ENCODE measurements at places on chromosomes 5 and 9. TPM values are rescaled to one million over a fixed set of nuclear protein-coding genes. Genes with fewer than 3 reads are reported as not detected.

- no peak for DNase-seq
These were observed 70.9 kb downstream of the PCDH1 start for GRCh38 chr5:141807329-141807728.

DNA sequence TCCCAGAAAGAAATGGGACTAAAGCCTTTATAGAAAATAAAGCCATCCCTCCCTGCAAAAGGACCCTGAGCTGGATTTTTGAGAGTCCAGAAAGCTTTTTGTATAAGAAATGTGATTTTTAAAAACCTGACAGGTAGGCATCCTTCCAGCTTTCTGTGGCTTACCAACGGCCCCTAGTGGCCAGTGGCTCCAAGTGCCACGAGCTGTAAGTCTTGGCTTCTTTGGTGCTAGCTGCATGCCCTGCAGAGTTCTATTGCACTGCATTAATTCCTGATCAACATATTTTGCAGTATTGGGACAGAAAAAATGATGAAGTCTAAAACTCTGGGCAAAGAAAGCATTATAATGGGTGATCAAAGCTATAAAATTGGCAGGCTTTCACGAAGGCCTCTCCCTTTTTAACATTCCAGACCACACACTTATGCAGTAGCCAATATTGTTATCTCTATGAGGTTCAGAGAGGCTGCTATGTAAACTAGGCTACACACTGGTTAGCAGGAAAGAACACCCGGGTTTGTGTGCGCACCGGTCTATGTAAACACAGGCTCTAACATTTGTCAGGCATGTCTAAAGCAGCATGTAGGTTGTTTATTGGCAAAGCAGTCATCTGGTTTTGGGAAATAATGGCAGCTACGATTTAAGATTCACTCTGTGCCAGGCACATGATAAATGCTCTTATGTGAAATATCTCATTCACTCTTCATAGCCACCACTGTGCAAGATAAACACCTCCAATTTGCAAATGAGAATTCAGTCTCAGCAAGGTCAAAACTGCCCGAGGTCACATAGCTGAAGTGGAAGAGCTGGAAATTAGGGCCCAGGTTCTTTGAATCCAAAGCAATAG is 55.2 kb downstream of the NMUR2 start:
- peak; percentile 49 for DNase-seq

GRCh38 chr9:20980832-20981455 is 50.5 kb downstream of the HACD4 start:
- no peak for DNase-seq

The FCN2 gene
- total RNA-seq = not detected

- no peak for DNase-seq
These were observed 282.7 kb downstream of the ENC1 start for GRCh38 chr5:74357827-74358226.

DNA sequence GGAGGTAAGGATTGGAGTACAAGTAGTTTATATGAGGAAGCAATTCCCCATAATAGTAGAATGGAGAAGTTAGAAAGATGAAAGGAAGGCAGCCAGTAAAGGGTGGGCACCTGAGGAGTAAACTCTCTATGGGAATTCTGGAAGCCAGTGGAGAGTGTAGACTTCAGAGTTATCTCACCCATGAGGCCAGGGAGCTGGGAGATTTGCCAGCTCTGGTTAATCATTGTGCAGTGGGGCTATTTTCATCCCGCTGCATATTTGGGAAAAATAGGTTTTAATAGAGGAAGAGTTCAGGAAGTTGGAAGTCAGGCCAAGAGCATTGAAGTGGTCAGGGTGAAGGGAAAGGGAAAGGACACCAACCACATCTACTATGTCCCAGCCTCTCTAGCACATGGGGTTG is 242.3 kb upstream of the BRINP1 start:
- DNase-seq = no peak

DNA sequence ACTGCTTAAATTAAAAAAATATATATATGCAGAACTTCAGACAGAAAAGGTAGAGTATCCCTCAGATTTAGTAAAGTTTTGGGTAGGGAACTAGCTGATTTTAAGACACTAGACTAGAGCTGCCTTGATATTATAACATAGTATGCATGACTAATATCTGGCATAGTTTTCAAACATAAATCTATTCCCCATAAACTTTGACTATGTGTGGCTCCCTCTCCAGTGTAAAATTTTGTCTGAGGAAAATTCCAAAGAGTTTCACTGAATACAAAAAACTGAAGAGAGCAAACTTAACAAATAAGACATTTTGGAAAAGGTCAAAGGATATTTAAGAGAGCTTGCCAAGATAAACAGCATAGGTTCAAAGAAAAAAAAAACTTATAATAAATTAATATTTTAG is 66.2 kb upstream of the ZNF462 start:
- no peak for DNase-seq

The CHSY3 gene
- total RNA-seq = not detected

- DNase-seq = no peak
These were observed 27.2 kb downstream of the ENC1 start for GRCh38 chr5:74613283-74613682.

DNA sequence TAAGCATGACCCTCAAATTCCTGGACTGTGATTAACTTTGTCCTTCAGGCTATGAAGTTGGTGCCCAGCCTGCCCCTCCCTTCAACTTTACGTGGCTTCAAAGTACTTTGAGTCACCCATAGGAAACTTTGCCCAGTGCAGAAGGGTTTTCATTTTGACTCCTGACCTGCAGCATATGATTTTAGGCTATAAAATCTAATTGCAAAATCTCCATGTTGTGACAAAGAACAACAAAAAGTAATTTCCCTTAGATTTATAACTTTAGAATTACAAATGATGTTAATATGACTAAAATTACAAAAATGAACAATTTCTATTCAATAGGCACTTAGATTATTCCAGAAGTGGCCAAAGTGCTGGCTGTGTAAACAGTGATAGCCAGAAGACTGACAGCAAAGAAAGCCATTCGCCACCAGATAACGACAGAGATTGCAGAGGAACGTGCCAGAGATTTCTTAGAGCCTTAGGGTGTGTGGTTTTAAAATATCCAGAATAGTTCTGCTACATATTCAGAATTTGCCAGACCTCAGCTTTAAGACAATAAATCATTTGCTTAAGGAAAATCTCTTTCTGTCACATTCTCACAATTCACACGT is 197.4 kb downstream of the SEMA5A start:
- DNase-seq = no peak

- no peak for DNase-seq
These were observed 140.2 kb downstream of the HSD17B3 start for GRCh38 chr9:96161819-96162218.

- peak; percentile 0 for DNase-seq
These were observed 1.8 kb upstream of the IL3 start for GRCh38 chr5:132058646-132059042.

The LHX3 gene
- total RNA-seq = not detected

DNA sequence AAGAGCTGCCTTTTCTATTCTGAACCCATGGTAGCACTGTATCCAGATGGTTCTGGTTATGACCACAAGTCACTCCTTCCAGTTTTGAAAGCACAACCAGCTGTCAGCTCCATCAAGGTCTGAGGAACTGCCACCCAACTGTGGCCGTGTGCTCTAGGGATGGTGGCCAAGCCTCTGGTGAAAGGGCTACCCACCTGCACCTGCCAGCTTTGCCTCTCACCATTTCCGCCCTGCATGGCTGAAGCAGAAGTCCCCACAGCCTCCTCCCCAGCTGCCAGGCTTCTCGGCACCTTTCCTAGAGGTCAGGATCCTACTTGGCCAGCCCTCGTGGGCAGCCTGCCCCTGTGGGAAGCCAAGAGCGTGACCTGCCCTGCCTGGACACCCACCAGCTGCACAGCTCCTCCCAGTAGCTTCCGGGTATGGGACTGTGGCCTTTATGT is 16.8 kb downstream of the SEMA5A start:
- DNase-seq = no peak

DNA sequence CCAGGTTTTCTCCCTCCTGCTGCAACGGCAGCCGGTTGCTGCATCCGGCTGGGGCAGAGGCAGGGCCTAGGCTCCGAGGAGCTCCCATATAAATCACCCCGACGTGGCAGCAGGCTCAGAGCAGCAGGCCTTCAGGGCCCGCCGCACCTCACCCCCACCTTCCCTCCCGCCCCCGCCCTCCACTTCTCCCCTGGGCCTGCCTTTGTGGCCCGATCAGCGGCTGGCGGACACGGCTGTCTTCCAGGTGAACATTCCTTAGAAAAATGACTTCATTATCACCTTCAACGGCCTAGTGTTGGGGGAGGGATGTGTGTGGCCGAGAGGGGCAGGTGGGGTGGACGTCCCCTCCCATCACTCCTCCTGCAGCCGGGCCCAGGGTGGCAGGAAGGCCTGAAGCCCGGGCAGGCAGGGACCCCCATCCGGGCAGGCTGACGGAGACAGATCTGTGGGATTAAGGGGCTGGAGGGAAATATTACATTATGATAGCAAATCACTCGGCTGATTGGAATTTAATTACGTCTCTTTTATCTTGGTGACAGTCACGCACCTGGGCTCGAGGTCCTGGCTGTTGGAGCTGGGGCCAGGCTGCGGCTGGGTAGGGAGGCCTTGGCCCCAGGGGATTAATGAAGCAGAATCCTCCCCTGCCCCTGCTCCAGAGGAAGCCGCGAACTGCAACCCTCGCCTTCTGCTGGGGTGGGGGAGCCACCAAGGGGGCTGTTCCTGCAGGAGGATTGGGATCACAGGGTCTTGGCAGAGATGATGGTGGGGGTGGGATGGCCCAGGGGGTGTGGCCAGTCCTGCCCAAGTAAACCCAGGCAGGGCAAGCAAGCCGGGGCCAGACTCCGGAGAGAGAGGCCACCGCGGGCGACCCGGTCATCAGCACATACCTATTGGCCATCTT is 38.4 kb upstream of the RXRA start:
- no peak for DNase-seq

The SLCO6A1 gene
- not detected for total RNA-seq

The C5orf46 gene
- not detected for total RNA-seq

DNA sequence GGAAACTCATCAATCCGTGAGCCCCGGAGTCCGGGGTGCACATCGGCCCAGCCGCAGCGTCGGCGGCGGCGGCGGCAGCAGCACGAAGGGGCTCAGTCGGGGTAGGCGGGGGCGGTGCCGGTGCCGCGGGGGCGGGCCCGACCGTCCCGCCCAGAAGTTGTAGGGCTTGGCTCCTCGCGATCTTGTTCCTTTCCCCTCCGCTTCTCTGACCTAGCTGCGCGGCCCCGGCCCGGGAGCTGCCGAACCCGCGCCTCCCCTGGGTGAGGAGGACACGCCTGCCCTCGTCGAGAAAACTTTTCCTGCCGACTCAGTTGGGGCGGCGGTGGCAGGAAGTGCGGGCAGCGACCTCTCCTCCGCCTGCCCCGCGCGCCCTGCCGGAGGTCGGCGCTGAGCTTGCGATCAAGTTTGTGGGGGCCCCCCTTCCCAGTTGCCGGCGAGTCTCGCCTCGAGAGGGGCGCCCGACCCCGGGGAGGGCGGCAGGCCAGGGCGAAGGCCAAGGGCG is at the start of gene MAN2A1:
TSS of gene MAN2A1 (plus strand) at position 188 of the 502 bp plus-strand sequence. CDS start 491 bp downstream, outside the sequence.
- DNase-seq = peak; percentile 74

DNA sequence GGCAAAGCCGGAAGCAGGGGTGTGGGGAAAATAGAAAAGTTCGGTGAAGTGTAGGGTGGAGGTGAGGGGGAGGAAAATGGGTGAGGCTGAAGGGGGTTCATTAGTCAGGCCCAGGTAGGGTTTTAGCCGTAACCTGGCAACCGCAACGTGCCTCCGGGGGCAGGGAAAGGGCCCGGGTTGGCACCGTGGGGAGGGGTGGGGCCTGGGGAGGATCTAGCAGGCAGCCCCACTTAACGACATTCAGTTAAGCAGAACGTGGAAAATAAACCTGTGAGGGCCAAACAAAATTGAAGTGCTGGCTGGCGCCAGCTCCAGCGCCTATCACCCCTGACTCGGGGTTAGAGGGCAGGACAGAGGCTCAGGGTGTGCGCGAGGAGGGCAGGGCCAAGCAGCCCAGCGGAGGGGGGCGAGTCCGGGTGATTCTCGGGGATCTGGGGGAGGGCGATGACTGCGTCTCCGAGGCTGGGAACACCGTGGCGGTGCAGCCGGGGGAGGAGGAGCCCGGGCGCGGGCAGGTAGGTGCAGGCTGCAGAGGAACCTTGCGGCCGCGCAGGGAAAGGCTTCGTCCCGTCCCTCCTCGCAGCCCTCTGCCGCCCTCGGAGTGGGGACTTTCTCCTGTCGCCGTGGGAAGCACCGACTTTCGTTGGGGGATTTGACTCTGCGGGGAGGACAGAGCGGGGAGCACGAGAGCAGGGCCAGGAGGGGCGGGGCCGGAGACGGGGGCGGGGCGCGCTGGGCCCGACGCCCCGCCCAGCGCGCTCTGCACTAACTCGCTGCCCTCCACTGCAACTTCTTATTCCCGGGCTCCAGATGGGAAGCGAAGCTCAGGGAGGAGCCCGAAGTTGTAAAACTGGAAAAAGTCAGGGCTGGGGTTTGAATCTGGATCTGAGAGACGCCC is 5.1 kb downstream of the RGS14 start:
- peak; percentile 80 for DNase-seq

GRCh38 chr9:6512085-6512657 is 99.2 kb downstream of the UHRF2 start:
- DNase-seq = no peak

DNA sequence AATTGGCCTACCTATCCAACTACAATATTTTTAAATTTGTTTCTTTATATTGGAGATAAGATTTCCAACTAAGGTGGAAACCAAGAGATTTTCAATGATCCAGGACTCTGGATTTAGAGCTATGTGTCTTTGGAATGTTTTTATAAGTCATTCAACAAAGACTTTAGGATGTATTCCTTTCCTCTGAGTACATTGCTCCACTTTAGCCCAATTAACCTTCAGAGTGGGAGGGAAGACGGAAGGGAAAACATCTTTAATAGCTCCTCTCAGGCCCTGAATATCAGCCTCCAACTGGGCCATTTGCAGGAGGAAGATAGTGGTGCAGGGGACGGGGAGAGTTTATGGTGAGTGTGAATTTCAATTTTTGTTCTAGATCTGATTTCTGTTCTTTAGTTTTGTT is 239.2 kb downstream of the PIK3R1 start:
- DNase-seq = no peak

GRCh38 chr5:160471761-160472160 is 50.1 kb downstream of the PTTG1 start:
- DNase-seq = no peak

The PCDHGA8 gene
- total RNA-seq = not detected

The SLC45A2 gene
- total RNA-seq = not detected

GRCh38 chr5:170576602-170577535 is 73.0 kb downstream of the KCNIP1 start:
- no peak for DNase-seq

Measured in activated CD8-positive, alpha-beta T cell treated with anti-CD3 and anti-CD28 coated beads for 36 hours (primary cell).